Naive thymus-derived CD4-positive, alpha-beta T cell (primary cell): ENCODE measurements at places on chromosomes 1 and 21.

DNA sequence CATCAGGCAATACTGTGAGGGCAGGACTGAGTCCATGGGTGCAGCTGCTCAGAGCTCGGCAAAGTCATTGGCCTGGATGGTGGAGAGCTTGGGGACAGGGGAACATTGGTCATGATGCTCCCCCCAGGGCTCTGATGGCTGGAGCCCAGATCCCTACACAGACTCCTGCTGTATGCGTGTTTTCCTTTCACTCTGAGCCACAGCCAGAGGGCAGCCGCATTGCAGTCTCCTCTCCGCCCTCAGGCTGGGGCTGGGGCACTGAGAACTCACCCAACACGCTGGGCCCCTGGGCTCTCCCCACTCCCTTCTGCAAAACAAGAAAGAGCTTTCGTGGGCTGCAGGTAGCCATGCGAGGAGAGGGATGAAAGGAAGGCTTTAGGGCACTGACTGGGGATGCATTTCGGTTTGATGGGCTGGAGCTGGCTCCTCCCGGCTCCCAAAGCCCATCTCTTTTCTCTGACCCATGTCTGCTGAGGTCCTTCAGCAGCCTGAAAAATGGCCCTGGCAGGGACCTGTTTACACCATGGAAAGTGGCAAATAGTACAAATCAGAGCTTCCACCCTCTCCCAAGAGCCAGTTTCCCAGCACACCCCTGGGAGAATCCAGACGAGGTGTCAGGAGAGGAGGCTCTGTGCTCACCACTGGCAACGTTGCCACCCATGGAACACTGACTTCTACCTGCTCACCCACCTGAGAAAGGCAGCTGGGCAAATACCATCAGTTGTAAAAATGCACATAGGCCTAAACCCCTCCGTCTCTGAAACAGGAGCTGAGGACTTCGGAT lies 43.8 kb downstream of the CAPN2 start:
- DNase-seq: no peak

GRCh38 chr1:150110116-150110515 lies 39.6 kb upstream of the PLEKHO1 start:
- DNase-seq: peak; percentile 16

DNA sequence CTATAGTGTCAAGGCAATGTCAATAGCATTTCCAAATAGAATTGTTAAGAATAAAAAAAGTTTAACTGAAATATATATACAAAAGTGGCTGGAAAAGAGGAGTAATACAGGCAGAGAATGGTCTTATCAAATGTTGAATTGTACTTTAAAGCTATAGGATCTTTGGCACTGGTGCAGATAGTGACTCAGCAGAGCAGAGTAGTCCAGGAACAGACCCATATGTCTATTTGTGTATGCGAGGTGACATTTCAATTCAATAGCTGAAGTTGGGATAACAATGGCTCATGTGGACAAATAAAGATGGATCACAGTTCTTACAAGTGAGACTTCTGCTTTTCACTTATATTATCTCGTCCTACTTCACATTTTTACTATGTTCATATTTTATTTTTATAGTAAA lies 543.0 kb upstream of the B3GALT2 start:
- DNase-seq: no peak

GRCh38 chr1:14930247-14930965 lies 223.1 kb upstream of the TMEM51 start:
- no peak for DNase-seq

- no peak for DNase-seq
Measured at GRCh38 chr1:60974524-60975372, 107.6 kb upstream of the NFIA start.

DNA sequence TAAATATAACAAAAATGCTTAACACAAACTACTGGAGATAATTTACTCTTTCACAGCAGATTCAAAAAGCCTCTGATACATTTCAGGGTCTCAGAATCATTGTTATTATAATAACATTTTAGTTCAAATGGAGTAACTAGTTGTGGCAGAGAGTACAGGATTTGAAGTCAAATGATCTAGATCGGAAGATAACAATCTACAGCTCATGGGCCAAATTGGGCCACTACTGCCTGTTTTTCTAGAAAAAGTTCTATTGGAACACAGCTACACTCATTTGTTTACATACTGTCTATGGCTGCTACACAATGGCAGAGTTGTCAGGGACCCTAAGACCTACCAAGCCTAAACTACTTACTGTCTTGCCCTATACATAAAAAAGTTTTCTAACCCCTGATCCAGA lies 63.6 kb downstream of the ELAVL4 start:
- DNase-seq: no peak

GRCh38 chr1:22064751-22065402 lies 12.4 kb downstream of the CDC42 start:
- DNase-seq: no peak

GRCh38 chr1:244010191-244010590 lies 40.9 kb upstream of the ZBTB18 start:
- no peak for DNase-seq

GRCh38 chr1:246280551-246280950 lies 226.5 kb downstream of the SMYD3 start:
- DNase-seq: no peak

DNA sequence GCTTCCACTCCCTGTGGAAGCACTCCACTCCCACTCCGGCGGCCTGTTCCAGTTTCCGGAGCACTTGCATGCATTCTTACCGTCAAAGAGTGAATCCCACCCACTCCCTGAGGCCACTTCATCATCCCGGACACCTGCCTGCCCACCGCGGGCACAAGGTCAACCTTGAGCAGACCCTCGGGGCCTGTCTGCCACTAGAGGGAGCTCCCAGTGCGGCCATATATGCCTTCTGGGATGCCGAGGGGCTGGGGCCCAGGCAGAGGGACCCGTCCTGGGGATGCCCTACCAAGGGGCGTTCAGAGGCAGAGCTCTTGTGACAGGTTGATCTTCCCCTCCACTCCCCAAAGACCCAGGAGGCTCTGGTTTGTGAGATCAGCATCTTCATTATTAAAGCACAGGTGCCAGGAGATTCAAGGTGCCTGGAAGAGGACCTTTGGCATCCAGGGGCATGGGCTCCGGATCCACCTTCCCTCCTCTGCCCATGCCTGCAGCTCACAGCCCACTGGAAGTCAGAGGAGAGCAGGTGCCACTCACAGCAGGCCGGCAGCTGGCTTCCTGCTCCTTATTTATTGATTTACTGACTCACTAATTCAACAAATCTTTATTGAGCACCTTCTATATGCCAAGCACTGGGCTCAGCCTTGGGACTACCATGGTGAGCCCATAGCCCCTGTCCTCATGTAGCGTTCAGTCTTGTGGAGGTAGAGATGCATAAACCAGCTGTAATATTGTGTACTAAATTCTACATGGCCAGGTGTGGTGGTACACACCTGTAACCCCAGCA lies 47.3 kb downstream of the UBIAD1 start:
- no peak for DNase-seq

DNA sequence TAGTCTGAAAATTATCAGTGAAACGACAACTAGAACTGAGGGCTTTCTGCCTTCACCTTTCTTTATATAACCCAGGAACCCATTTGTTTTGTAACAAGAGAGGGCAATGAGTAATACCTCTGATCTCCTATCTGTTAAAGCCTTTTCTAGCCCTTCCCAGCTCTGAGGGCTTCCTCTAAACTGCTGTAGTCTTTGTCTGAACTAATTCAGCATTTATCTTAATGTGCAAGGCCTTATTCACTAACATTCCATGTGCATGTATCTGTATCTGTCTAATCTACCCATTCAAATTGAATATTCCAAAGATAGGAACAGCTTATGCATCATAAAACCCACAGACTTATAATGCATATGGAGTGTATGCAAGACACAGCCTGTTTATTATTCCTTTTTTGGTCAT lies 167.1 kb downstream of the LYPLAL1 start:
- no peak for DNase-seq

- DNase-seq: no peak
Measured at GRCh38 chr1:218991089-218991488, 182.6 kb upstream of the LYPLAL1 start.

GRCh38 chr1:246837418-246838117 lies 94.2 kb downstream of the AHCTF1 start:
- DNase-seq: no peak

GRCh38 chr1:53618500-53619366 lies 120.2 kb downstream of the GLIS1 start:
- DNase-seq: no peak

GRCh38 chr1:198157847-198158725 lies 1.3 kb downstream of the NEK7 start:
- DNase-seq: peak; percentile 44

GRCh38 chr1:32753532-32754316 lies 51.2 kb upstream of the SYNC start:
- DNase-seq: peak; percentile 64

GRCh38 chr1:209356976-209357377 lies 226.5 kb upstream of the CAMK1G start:
- DNase-seq: no peak

GRCh38 chr1:10396870-10397269 lies 2.0 kb upstream of the PGD start:
- no peak for DNase-seq

DNA sequence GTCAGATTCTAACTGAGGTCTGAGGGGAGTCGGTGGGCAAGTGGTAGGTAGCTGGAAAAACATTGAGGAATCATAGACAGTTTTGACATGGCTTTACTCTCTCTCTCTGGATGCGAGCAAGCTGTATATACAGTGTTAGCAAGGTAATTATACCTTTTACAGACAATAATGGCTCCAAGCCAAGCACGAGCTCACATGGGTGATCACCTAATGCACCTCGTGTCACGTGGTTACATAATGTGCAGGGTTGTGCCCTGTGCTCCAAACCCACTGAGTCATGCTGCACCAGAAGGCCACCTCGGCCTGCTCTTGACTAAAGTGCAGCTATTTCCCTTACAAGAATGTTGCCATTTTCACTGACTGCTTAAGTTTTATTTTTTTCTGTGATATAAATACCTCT lies 7.6 kb upstream of the CLCA2 start:
- DNase-seq: no peak

GRCh38 chr1:69519006-69519405 lies 48.7 kb upstream of the LRRC7 start:
- no peak for DNase-seq

GRCh38 chr1:201641524-201642253 lies 102.8 kb downstream of the NAV1 start:
- DNase-seq: no peak

- DNase-seq: no peak
Measured at GRCh38 chr1:8905582-8906191, 27.2 kb upstream of the ENO1 start.

DNA sequence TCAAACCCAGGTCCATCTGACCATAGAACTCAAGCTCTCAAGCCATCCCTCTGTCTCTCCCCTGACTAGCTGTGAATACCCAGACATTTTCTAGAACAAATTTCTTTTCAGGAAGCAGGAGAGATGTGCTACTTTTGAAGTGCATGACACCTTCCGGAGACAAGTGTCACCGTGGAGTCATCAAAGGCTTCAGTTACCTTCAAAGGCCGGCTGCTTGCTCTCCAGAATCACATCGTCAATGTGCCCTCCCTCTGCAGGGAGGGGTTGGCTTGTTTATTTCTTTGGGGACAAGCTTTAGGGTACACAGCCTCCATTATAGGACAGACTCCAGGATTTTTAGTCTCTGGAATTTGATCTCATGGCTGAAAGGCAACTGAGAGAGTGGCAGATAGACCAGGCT lies 37.7 kb upstream of the IGSF21 start:
- DNase-seq: peak; percentile 44

DNA sequence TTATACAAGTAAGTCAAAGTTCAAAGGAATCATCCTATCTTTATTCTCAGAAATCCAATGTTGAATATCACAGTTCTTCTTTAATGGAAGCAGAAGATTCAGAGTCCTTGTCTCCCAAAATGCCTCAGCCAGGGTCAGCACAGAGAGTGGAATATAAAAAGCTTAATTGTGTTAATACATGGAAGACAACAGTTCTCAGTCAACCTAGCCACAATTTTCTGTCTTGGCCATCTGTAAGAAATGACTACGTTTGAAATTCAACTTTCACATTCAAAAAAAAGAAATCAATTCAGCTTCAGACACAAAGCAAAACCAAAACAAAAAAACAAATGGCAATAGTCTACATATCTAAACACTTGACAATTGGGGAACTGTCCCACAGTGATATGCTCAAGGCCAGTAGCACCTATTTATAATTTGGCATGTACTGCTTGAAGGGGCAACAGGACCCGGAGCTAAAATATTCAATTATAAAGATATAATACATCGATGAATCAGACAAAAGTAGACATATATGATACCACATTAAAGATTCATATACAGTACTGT lies 27.3 kb upstream of the GLIS1 start:
- no peak for DNase-seq

- no peak for DNase-seq
Measured at GRCh38 chr1:113975211-113975895, 3.9 kb upstream of the OLFML3 start.

DNA sequence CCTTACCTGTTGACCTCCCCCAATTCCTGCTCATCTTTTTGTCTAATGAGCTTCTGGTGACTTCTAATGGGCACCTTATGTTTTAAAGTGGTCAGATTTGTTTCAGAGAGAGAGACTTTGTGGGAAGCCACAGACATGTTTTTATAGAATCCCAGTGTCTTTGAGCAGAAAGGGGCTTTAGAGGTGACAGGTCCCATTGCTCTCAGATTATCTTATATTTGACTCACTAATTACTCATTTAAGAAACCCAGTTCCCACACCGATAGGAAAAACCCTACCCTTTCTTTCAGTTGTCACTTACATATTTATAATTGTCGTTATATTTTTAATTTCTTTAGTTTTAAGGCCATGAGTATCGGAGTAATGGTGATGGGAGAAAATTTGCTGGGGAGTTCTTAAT lies 215.5 kb downstream of the CAMTA1 start:
- no peak for DNase-seq

- DNase-seq: no peak
Measured at GRCh38 chr1:75641325-75641724, 30.4 kb upstream of the SLC44A5 start.

DNA sequence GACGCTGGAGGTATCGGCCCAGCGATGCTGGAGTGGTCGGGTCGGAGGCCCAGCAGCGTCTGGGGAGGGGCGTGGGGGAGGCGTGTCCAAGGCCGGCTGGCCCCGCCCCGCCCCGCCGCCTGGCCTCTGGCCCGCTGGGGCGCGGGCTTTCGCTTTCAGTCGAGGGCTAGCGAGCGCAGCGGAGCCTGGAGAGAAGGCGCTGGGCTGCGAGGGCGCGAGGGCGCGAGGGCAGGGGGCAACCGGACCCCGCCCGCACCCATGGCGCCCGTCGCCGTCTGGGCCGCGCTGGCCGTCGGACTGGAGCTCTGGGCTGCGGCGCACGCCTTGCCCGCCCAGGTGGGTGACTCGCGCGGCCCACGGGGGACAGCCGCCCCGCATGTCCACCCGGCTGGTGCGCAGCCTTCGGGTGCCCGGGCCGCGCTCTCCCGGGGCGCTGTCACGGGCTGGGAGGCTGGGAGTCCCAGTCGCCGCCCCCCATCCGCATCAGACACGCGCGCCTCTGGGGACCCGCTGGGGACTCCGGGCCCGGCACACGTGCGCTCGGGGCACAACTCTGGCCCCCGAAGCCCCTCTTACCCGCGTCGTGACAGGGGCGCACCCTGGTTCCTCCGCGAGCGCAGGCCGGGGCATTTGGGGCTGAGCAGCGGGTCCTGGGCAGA lies at the start of gene TNFRSF1B:
Gene TNFRSF1B (plus strand): TSS at position 158 of the 659 bp plus-strand sequence. CDS start 101 bp downstream, at position 259.
- peak; percentile 84 for DNase-seq
